ENCODE measurements at places on chromosomes 5 and 9.

- no peak for DNase-seq
These were observed 788.8 kb upstream of the EDIL3 start for GRCh38 chr5:85173469-85173868.

GRCh38 chr5:5134107-5134506, 6.0 kb upstream of the ADAMTS16 start:
- no peak for DNase-seq

DNA sequence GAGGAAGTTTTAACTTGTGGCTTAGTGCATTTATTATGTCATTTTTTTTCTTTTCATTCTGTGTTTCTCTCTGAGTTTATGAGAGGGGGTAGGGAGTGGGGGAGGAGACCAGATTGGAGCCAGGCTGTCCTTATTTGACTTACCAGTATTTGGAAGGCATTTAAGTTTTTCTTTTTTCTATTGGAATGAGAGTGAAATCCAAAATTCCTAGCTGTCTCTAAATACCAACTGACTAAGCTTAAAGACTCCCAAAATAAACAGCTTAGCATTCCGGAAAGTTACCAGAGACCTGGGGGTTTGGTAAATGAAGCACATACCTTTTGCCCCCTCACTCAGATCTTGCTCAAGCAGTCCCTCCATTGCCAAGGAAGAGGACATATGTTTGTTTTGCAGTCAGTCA, 581.9 kb upstream of the BRINP1 start:
- DNase-seq, result no peak

DNA sequence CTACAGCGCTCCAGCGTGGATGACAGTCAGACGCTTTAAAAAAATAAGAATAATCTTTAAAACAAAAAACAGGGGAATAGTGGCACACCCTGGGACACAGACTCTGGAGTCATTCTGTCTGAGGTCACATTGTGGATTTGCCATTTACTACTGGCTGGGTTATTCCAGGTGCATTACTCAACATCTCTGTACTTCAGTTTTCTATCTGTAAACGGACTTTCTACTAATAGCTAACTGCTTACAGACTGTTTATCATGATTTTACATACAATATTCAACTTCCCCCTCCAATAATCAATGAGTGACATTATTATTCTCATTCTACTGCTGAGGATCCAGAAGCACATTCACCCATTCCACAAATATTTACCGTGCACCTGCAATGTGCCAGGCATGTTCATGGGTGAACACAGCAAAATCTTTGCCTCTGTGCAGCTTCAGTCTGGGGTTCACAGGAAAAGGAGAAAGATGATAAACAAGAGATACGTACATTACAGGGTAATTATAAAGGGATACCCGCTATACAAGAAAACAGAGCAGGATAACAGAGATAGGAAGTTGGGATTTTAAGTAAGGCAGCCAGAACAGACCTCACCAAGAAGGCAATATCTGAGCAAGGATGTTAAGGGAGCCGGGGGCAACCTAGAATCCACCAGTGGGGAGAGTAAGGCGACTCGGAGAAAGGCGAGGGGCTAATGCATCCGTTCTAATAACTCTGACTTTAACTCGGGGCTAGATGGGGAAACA, 984 bp upstream of the RAD23B start:
- DNase-seq, result no peak

GRCh38 chr5:1003296-1003937, 5.2 kb upstream of the NKD2 start:
- peak; percentile 73 for DNase-seq

GRCh38 chr5:15647251-15647650, 147.3 kb downstream of the FBXL7 start:
- no peak for DNase-seq

GRCh38 chr9:27341545-27342294, 44.8 kb upstream of the EQTN start:
- DNase-seq, result no peak

DNA sequence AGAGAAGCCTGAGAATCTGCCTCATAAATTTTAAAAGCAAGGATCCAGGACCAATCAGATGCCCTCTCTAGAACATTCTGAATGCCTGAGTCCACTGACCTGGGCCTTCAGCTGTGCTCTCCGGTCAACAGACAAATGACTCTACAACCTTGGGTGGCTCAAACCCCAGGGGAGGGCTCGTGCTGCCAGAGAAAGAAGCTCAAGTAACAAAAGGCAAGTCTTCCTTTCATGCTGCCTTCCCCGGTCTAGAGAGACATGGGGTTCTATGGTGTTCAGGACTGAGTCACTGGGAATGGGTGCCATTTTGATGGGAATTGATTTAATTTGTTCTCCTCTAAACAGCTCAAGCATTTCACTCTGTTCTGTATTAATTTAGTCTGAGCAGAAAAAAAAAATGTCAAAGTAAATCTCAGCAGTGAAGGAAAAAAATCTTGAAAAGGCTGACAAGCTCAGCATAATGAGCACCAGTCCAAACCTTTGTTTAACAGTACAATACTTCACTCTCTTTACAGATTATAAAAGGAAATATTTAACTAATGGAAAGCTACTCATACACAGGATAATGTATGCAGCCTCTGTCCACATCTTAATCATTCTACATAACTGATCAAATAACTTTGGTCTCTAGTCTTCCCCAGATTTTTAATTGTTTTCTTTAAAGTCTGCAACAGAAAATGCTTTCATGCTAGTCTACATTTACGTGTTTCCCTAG, 191.0 kb downstream of the GLIS3 start:
- DNase-seq, result no peak

All from NCI-H2081 treated with DMSO at 0.1 percent for 48 hours (cell line).